ENCODE measurements at places on chromosomes 3 and 15.
A peak's percentile ranks its signal among the peaks of the same experiment; 100 is the strongest.

DNA sequence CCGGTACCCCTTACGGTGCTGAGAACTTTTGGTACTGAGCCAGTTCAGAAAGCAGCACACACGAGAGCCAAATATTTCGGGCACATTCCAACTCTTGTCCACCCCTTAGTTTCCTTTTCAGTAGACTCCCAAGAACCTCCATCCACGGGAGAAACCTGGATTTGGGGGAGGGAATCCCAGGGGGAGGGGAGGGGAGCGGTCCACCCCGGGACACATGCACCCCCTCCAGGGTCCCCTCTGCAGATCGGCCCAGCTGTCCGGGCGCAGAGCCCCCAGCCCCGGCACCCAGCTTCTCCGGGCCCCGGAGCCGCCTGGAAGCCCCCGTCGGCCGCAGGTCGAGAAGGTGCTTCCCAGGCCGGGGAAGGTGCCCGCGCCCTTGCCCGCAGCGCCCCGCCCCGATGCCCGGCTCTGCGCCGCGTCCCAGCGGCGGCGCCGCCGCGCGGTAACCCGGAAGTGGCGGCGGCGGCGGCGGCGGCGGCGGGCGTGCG is 455 bp upstream of the ABHD17C start:
- DNase-seq, result peak; percentile 50

- DNase-seq, result no peak
Measured at GRCh38 chr15:25730918-25731317, 132.2 kb downstream of the ATP10A start.

DNA sequence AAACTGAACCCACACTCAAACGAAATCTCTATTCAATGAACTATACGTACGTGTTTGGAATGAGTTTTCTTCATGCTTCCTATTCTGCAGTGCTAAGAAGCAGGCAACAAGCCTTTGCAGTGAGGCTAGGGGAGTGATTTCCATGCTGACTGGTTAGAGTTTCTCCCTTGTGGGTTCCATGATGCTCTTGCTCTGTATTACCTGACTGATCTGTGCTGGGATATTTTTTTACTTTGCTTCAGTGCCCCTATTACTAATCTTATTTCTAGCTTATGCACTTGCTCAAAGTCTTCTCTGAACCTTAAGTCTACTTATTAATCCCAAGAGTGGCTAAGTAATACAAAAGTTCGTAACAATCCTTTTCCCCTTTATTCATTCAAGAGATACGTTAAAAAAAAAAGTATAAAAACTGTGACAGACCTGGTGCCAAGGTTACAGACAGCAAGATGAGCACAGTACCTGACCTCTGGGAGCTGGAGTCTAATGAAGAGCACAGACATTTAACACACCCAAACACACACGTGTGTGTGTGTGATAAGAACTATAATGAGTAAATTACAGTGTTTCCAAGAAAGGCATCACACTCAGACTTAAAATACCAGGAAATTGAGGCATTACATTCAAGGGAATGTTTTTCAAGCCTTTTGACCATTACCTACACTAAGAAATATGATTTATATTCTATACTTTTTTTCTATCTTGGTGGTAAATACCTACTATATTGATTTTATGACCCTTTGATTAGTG is 50.5 kb upstream of the FBN1 start:
- peak; percentile 33 for DNase-seq

DNA sequence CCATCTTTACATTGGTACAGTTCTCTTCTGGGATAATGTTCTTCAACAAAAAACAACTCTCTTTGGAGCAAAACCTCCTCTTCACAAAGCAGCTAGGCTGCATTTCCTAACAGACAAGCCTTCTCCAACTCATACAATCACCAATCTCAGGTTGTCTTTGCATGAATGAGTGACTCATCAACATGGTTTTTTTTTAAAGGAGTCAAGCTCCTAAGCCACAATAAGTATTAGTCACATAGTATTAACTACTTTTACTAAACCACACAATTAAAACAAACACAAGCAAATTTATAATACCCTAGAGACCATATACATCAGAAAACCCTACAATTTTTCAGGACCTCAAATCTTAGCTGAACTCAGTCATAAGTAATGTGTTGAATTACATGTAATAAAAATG is 137.4 kb downstream of the TBC1D5 start:
- DNase-seq, result peak; percentile 87

- no peak for DNase-seq
Measured at GRCh38 chr3:160544844-160545503, 20.4 kb downstream of the KPNA4 start.

GRCh38 chr15:52709187-52709981 is 30.2 kb upstream of the ATOSA start:
- no peak for DNase-seq

GRCh38 chr3:22862111-22862510 is 341.0 kb upstream of the UBE2E2 start:
- DNase-seq, result no peak
